H1 (cell line): ENCODE measurements at places on chromosomes 7 and 10. TPM values are rescaled to one million over a fixed set of nuclear protein-coding genes. Genes with fewer than 3 reads are reported as not detected.

FAM237B gene
- total RNA-seq = not detected in 2 replicates

RNF32 gene
- 0.67 and 1.2 TPM in 2 replicates for total RNA-seq

LRRN3 gene
- 0.19 and 0.20 TPM in 2 replicates for total RNA-seq

NCF1 gene
- 0.47 TPM in 1 of 2 replicates, not detected in the other for total RNA-seq

C10orf67 gene
- 0.11 TPM in 1 of 2 replicates, not detected in the other for total RNA-seq

VCL gene
- total RNA-seq = 361 and 377 TPM in 2 replicates

WAC gene
- 122 and 128 TPM in 2 replicates for total RNA-seq

CPA2 gene
- total RNA-seq = 0.31 TPM in 1 of 2 replicates, not detected in the other

CDHR3 gene
- total RNA-seq = 5.9 and 6.4 TPM in 2 replicates

HKDC1 gene
- 0.11 and 0.78 TPM in 2 replicates for total RNA-seq

C7orf33 gene
- not detected in 2 replicates for total RNA-seq

SAMD9L gene
- total RNA-seq = not detected in 2 replicates

SPAG6 gene
- 0.34 TPM in 1 of 2 replicates, not detected in the other for total RNA-seq

FGF8 gene
- total RNA-seq = 3.9 and 4.1 TPM in 2 replicates

MSMB gene
- total RNA-seq = not detected in 2 replicates

DNA sequence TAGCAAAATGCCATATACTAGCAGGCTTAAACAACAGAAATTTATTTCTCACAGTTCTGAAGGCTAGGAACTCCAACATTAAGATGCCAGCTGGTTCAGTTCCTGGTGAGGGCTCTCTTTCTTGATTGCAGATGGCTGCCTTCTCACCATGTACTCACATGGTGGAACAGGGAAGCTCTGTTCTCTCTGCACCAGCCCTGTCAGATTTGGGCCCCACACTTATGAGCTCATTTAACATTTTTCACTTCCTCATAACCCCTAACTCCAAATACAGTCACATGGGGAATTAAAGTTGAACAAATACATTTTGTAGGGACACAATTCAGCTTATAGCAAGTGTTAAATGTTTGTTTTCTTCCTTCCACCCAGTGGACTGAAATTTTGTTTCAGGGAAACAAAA lies 218.6 kb upstream of the TAC1 start:
- no peak overlapping the region for H3K27ac ChIP-seq
- H3K4me1 ChIP-seq = no peaks in the 10 kb centered on the region
- no peak for DNase-seq
- H3K27me3 ChIP-seq = no peaks in the 10 kb centered on the region

DNA sequence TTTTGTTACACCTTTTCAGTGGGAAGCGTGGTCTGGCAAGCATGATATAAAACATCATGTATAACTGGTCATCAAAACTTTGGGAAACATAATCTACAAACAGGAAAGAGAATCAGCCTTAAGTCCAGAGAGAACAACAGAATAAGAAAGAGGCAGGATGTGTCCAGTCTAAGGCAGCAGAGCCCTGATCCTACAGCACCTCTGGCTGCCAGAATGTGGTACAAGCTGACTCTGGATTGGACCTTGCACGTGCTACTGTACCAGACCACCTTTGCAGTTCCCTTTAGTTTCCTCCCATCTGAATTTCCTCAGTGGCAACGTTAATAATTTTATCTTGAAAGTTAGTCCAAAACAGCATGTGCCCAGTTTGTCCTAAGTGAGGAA lies 824.6 kb upstream of the IGFBP3 start:
- no peak overlapping the region for H3K27ac ChIP-seq
- H3K36me3 ChIP-seq = no peaks in the 10 kb centered on the region
- no peak for DNase-seq
- no peak overlapping the region for H3K4me3 ChIP-seq
- no peaks in the 10 kb centered on the region for H3K4me1 ChIP-seq
- no peaks in the 10 kb centered on the region for H3K27me3 ChIP-seq

- no peaks in the 10 kb centered on the region; the same call in 1 of the 2 replicates for H3K36me3 ChIP-seq
- no peak overlapping the region for H3K27ac ChIP-seq
Measured at GRCh38 chr7:71695186-71695585, 563.2 kb downstream of the GALNT17 start.

DNA sequence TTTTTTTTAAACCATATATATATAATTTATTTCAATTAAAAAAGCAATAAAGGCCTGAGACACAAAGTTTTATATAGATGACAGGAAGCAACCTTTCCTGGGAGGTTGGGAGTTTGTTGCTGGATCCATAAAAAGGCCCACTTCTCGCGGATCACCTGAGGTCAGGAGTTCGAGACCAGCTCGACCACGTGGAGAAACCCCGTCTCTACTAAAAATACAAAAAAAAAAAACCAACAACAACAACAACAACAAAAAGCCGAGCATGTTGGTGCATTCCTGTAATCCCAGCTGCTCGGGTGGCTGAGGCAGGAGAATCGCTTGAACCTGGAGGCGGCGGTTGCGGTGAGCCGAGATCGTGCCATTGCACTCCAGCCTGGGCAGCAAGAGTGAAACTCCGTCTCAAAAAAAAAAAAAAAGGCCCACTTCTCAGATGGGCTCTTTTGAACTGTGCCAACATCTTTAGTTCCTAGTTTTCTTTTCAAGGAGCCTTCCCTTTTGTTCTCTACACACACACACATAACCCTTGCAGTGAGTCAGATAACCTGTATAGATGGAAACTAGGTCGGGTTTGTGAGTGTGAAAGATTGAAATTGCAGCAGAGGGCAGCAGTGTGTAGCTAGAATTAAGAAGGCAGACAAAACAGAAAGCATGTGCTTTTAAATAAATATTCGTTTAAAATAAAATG lies 1.2 kb upstream of the SMNDC1 start:
- H3K27me3 ChIP-seq = no peaks in the 10 kb centered on the region
- no peaks in the 10 kb centered on the region for H3K4me1 ChIP-seq
- no peak overlapping the region for H3K27ac ChIP-seq

DNA sequence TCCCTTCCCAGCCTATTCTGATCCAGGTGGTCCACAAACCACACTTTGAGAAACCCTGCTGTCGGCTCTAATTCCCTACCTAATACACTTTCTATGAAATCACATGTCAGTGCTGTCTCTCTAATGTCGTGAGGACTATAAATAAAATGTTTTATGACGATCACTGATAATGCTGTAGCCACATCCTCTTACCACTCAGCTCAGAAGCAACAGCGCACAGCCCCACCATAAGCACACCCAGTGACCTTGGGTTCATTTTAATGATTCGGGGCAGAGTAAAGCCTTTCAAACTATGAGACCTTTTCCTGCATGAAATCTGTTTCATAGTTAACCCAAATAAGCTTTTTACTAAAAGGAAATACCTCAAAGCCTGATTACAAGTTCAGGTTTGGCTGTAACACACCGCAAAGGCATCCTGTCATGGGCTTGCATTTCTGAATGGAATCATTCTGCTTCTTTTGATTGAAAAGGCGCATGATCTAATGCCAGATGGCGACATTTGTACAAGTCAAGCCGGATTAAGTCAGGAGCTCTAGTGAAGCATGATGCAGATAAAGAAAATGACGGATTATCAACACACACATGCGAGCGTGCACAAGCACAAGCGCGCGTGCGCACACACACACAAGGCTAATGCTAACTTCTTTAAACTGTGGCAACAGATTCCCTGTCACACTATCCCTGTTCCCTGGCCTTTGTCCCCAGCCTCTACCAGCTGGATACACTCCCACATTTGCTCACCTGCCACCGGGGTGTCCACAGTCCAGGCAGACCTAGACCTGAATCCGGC lies 180.5 kb upstream of the PDE1C start:
- H3K36me3 ChIP-seq = no peaks in the 10 kb centered on the region
- no peak overlapping the region for H3K4me3 ChIP-seq
- H3K27ac ChIP-seq = no peak overlapping the region

DNA sequence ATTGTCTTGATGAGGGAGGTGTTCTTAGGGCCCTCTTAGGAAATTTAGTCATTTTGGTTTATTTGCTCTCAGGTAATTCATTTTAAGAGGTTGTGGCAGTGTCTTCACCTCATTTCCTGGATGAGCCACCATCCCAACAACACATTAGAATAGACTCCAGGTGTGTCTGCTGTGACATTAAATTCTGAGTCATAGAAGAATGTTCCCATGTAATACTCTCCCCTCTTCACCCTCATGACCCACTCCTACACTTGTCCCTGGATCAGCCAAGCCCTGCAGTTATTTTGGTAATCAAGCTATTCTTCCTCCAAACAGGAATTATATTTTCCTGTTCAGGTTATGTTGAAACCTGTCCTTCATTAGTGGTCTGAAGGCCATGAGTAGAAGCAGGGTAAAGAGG lies 944.1 kb downstream of the SORCS3 start:
- no peaks in the 10 kb centered on the region for H3K4me1 ChIP-seq
- no peak overlapping the region for H3K4me3 ChIP-seq
- H3K36me3 ChIP-seq = no peaks in the 10 kb centered on the region
- H3K27me3 ChIP-seq = no peaks in the 10 kb centered on the region

GRCh38 chr7:32062150-32062549 lies 8.1 kb downstream of the PDE1C start:
- no peaks in the 10 kb centered on the region for H3K27me3 ChIP-seq
- no peak overlapping the region for H3K4me3 ChIP-seq
- H3K4me1 ChIP-seq = peaks cover 7% of the 10 kb centered on the region; the same call in 1 of the 2 replicates
- H3K36me3 ChIP-seq = no peaks in the 10 kb centered on the region
- no peak overlapping the region for H3K27ac ChIP-seq

DNA sequence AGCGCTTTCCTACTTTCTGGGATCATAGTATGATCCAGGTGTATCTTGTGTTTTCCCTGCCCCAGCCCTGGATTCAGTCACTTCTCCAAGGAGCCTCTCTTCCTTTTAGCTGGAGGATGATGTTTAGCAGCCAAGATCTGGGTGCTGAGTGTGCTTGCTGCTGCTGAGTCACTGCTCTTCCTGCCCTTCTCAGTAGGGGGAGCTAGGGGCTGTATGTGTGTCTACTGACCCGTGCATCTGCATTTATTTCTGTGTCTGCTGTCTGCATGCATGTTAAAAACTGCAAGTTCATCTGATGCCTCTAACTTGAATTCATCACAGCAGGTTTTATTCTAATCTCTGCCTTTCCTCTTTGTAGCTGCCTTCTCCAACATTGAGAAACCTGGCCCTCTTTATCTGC lies 31.6 kb downstream of the MGMT start:
- DNase-seq = no peak
- H3K27me3 ChIP-seq = no peaks in the 10 kb centered on the region
- H3K36me3 ChIP-seq = no peaks in the 10 kb centered on the region; the same call in 1 of the 2 replicates
- H3K27ac ChIP-seq = no peak overlapping the region

- H3K4me1 ChIP-seq = no peaks in the 10 kb centered on the region
- H3K27me3 ChIP-seq = no peaks in the 10 kb centered on the region
Measured at GRCh38 chr7:10723832-10724231, 249.8 kb upstream of the PHF14 start.

GRCh38 chr10:26890956-26891355 lies 30.2 kb upstream of the ABI1 start:
- H3K36me3 ChIP-seq = no peaks in the 10 kb centered on the region
- peak; percentile 66 for DNase-seq
- no peak overlapping the region for H3K27ac ChIP-seq
- no peaks in the 10 kb centered on the region for H3K27me3 ChIP-seq

DNA sequence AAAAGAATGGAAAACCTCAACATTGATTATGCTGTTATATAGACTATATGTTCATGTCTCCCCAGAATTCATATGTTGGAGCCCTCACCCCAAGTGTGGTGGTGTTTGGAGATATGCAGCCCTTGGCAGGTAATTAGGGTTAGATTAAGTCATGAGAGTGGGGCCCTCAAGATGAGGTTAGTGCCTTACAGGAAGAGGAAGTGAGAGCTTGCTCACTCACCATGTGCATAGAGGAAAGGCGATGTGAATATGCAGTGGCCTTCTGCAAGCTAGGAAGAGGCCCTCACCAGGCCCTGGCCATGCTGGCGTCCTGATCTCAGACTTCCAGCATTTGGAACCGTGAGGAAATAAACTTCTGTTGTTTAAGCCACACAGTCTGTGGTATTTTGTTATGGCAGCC lies 14.8 kb downstream of the ZNF33A start:
- H3K27ac ChIP-seq = no peak overlapping the region
- H3K36me3 ChIP-seq = peaks cover 7% of the 10 kb centered on the region; the same call in 1 of the 2 replicates
- H3K27me3 ChIP-seq = no peaks in the 10 kb centered on the region
- no peak for DNase-seq

DNA sequence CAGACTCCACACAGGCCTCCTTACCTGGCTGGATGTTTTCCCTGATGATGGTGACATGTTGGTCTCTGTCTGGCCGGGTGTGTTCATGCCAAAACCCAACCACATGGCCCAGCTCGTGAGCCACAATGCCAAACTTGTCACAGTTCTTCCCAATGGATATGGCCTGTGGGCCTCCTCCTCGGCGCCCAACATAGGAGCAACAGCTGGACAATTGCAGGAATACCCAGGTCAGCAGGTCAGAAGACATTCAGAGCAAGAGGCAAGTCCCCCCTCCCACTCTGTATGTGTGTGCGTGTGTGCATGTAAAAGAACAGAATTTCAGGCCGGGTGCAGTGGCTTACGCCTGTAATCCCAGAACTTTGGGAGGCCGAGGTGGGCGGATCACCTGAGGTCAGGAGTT lies 63.7 kb upstream of the OPALIN start:
- no peaks in the 10 kb centered on the region for H3K4me1 ChIP-seq
- no peaks in the 10 kb centered on the region for H3K27me3 ChIP-seq
- no peak overlapping the region for H3K27ac ChIP-seq
- no peak overlapping the region for H3K4me3 ChIP-seq
- DNase-seq = no peak
- no peaks in the 10 kb centered on the region for H3K36me3 ChIP-seq

DNA sequence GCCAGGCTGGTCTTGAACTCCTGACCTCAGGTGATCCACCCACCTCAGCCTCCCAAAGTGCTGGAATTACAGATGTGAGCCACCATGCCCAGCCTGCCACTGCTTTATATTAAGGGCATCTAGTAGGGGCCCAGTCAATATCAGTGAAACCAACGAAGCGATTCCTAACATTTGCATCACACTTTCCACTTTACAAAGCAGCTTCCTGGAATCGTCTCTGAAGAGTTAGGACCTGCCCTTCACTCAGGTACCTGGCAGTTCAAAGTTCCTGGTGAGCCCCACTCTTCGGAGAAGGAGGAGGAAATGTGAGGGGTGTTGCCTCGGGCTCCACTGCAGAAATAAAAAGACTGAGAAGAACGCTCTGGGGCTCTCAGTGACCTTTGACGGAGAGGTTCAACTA lies 31.1 kb upstream of the EZH2 start:
- no peaks in the 10 kb centered on the region for H3K36me3 ChIP-seq
- DNase-seq = no peak
- H3K27me3 ChIP-seq = no peaks in the 10 kb centered on the region
- H3K4me1 ChIP-seq = peaks cover 5% of the 10 kb centered on the region; the same call in 1 of the 2 replicates

DNA sequence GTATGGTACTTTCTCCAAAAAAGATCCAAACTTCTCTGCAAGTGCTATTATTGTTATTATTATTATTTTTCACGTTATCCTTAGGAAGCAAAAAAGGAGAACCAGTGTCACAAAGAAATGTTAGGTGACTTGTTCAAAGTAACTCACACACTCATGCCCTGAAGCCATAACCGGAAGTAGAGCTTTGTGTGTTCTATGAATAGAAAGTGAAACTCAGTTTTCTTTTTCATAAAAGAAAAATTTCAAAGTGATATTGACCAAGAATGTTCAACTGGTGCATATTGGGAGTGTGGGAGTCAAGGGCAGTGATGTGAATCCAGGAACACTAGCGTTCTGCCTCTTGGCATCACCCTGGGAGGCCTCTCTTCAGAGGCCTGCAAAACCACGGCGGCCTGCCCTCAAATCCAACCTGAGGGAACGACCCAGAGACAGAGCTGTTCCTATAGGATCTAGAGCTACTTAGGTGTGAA lies 106.1 kb downstream of the PRKCQ start:
- DNase-seq = no peak
- no peaks in the 10 kb centered on the region for H3K4me1 ChIP-seq
- no peak overlapping the region for H3K27ac ChIP-seq
- H3K4me3 ChIP-seq = no peak overlapping the region
- peaks cover 2% of the 10 kb centered on the region; the same call in 1 of the 2 replicates for H3K36me3 ChIP-seq

- no peak overlapping the region for H3K27ac ChIP-seq
- no peaks in the 10 kb centered on the region for H3K36me3 ChIP-seq
- DNase-seq = no peak
Measured at GRCh38 chr10:93752761-93753160, 5.0 kb upstream of the LGI1 start.
